Osteoblast (primary cell): ENCODE measurements at places on chromosomes 1 and 21. TPM values are rescaled to one million over a fixed set of nuclear protein-coding genes. Genes with fewer than 3 reads are reported as not detected.

Gene S100A2
- total RNA-seq = 1.8 and 2.1 TPM in 2 replicates

Gene ITLN2
- not detected in 2 replicates for total RNA-seq

Gene LCE6A
- total RNA-seq = not detected in 2 replicates

Gene HSPA6
- total RNA-seq = 0.36 and 0.88 TPM in 2 replicates

Gene BACE2
- total RNA-seq = 85.2 and 85.8 TPM in 2 replicates

Gene NHLH1
- under 0.01 TPM in 1 of 2 replicates, not detected in the other for total RNA-seq

Gene ZFP69B
- total RNA-seq = 4.7 and 5.6 TPM in 2 replicates

Gene UBASH3A
- total RNA-seq = not detected in 2 replicates

DNA sequence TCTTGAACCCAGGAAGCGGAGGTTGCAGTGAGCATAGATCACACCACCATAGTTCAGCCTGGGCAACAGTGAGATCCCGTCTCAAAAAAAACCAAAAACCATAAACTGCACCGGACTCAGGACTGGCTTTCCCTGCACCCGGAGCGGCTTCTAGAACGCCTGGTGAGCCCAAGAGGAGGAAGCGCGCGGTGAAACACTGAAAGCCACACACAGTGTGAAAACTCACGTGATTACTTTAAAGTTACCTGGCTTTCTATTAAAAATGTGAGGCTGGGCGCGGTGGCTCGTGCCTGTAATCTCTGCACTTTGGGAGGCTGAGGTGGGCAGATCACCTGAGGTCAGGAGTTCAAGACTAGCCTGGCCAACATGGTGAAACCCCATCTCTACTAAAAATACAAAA, 7.0 kb upstream of the TRAPPC10 start:
- no peak for DNase-seq

- no peak for DNase-seq
Measured at GRCh38 chr1:233738396-233738795, 124.5 kb downstream of the KCNK1 start.

DNA sequence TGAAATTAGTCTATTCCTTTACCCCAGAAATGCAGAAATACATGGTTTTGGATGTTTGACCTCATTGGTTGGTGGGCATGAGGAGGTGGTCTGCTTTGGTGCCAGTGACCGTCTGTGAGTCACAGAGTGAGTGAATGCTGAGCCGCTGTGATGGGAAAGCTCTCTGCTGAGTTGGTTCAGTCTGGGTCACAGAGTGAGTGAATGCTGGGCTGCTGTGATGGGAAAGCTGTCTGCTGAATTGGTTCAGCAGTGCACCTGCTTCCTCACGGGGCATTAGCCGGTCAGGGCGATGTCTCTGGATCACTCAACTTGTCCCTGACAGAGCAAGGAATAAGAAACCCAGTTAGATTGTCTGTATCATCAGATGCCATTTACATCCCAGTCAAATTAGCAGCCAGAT, 40.8 kb downstream of the ADARB1 start:
- no peak for DNase-seq

DNA sequence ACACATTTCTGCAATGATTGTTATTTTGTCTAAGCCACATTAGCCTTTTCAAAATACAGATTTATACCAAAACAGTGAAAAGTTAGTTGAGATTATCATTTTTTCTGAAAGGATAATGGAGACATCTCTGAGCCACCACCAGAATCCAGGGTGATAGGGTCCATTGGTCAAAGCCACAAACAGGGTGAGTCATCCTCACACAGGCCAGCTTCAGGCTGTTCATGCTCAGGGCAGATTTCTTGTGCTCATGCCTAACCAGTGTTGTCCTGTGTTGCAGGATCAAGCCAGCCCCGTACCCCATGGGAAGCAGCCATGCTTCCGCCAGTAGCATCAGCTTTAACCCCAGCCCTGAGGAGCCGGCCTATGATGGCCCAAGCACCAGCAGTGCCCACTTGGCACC, 13.4 kb downstream of the ELOA start:
- DNase-seq = no peak

DNA sequence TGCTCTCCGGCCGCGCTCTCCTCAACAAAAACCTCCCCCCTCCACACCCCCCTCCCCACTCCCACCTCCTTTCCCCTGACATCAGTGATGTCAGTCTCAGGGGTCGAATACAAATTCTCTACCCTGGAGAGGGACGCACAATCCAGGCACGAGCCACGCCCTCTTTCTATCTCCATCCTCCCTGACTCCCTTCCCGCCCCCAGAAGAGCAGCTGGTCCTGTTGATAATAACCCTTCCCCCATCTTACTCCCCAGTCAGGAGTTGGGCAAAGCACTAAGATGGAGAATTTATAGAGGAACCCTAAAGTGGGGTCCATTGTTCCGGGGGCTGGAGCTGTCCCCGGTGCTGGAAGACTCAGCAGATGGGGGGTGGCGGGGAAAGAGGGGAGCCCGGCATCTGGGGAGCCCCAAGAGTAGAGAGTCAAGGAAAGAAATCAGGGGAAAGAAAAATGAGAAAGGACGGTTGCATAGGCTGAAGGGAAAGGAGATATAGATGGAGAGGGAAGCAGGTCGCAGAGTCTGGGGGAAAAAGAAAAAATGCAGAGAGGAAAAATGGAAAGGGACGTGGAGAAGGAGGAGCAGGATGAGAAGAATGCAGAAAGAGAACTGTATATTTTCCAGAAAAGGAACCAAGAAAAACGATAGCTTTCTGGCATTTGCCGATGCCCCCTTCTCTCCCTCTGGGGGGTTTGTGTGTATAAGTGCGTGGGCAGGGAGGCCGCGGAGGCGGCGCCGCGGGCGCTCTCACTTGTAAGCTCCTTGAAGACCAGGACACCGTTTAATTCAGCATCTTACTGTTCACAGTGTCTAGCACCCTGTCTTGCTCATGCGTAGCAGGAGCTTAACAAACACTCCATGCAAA, at the start of gene CELF3:
Gene CELF3, minus strand, starts transcription at position 33 of the 861 bp plus-strand sequence. CDS start 783 bp downstream, outside the sequence.
- peak; percentile 60 for DNase-seq

GRCh38 chr1:1665815-1666251, 7.0 kb upstream of the CDK11B start:
- peak; percentile 58 for DNase-seq

- no peak for DNase-seq
Measured at GRCh38 chr1:16446116-16446515, 5.6 kb downstream of the NECAP2 start.

GRCh38 chr1:160206036-160206389, 829 bp downstream of the PEA15 start:
- peak; percentile 96 for DNase-seq
